NCI-H774 (cell line): ENCODE measurements at places on chromosomes 3 and 15.
A peak's percentile ranks its signal among the peaks of the same experiment; 100 is the strongest.

DNA sequence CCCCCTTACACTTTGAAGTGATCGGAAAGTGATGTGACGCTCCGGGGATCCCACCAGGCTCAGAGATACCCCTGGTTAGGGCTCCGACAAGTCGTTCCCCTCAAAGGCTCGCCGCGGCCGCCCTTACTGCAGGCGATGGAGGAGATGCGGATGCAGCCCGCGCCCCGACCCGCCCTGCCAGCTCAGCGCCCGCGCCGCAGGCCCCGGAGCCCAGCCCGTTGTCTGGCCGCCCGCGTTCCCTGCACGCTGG is 228 bp downstream of the GLT8D1 start:
- no peak for DNase-seq

DNA sequence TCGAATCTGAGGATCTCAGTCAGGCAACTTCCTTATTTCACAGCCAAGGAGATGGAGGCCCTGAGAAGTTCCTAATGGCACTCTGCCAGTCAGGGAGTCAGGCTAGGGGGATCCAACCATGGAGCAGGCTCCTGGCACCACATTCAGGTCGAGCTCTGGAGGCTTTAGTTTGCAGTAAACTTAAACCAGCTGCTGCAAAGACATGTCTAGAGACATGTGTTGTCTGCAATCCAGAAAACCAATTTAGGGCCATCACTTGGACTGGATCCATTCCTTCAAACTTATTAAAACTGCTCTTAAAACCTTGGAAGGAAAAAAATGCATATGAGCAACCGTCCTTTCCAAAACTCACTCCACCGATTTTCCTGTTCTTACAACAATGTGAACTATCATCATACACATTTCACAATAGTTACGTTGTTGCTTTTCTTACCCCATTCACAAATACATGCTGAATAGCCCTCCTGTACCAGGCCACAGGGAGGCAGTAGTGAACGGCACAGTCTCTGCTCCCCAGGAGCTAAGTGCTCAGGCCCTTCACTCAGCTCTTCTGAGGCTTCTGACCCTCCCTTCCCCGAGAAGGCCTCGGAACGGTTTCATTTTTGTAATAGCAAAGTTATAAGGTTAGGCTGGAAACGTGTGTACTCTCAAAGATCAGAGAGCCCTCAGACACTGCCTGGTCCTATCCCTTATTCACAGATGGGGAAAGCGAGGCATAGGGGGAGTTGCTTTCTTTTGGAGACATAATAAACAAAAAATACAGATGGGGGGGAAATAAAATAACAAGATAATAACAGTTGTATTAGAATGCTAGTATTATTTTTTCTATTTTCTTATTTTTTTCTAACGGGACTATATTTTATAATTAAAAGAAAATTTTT is 20.1 kb downstream of the RFT1 start:
- DNase-seq: no peak

- no peak for DNase-seq
Measured at GRCh38 chr3:58578873-58579272, 1.7 kb upstream of the FAM107A start.

DNA sequence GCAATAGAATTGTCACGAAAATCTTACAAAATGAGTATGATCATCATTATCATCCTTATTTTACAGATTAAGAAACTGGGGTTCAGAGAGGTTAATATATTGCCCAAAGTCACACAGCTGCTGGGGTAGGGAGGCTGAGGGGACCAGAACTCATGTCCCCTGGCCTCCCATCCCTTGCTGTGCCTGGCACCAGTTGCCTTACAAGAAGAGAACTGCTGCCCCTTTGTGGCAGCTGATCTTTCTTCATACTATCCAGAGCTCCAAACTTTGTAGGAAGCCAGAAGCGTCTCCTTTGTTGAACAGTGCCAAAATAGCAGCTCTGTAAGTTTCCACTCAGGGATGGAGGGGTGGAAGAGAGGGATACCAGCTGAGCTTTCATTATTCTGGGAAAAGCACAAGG is 236.8 kb upstream of the TBC1D5 start:
- DNase-seq: no peak

- DNase-seq: peak; percentile 76
Measured at GRCh38 chr3:183895296-183895695, 10.6 kb upstream of the PARL start.

- peak; percentile 12 for DNase-seq
Measured at GRCh38 chr3:16377847-16378302, 112.9 kb downstream of the OXNAD1 start.

DNA sequence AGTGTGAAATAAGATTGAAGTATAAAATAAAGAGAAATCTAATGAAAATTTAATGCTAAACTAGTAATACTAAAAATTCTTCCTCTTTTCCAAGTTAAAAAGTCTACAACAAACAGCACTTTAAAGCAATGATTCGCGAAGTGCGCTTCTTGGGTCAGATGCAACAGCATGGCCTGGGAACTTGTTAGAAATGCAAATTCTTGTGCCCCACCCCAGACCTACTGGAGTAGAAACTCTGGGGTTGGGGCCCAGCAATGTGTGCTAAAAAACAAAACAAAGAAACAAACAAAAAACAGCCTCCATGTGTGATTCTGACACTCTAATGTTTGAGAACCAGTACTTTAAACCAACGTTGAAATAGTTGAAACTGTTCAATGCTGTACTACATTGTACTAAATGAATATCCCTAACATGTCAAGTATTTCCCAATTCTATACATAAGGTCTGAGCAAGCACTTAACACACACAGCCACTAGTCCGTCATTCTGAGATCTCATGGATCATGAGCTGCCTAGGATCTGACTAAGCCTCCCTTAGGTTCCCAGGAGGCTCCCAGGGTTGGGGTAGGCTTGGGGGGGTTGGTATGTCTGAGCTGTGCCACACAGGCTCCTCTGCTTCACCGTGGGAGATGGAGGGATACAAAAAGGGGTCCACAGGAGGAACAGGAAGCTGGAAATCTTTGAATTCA is 6.1 kb downstream of the RASGRP1 start:
- no peak for DNase-seq

GRCh38 chr3:103371411-103371810 is 936.6 kb downstream of the ZPLD1 start:
- no peak for DNase-seq

DNA sequence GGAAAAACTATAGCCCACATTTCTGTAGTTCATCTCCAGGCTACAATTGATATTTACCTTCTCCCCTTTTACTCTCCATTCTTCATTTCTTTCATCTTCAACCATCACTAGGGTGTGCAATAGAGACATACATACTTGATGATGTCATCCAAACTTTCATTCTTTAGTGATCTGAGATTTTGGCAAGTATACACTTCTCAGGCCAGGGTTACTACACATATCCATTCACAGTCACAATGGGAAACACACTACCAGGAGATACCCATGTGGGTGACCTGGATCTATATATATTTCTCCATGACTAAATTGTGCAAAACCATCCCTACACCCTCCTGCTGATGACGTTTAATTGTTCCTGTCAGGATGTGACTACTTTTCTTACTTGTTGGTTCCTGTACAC is 769.5 kb upstream of the DPPA4 start:
- no peak for DNase-seq

- DNase-seq: no peak
Measured at GRCh38 chr3:56917361-56918110, 115.8 kb upstream of the ARHGEF3 start.

GRCh38 chr3:135349254-135349948 is 554.3 kb downstream of the EPHB1 start:
- no peak for DNase-seq

GRCh38 chr3:25448750-25449692 is 21.0 kb downstream of the RARB start:
- no peak for DNase-seq
